ENCODE measurements at places on chromosomes 2 and 18.

DNA sequence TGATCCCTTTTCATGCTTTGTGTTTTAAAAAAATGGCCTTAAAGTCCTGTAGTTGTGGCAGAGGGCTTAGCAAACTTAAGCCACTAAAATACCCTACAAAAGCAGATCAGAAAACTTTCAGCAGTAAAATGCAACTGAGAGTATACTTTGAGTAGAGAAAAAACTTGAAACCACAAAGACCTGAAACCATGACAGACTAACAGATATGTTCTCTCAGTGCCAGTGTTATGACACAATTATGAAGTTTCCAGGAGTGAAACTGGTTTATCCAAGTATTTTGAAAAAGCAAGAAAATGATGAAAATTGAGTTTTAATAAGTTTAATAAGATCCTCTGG is 74.5 kb downstream of the SPRED2 start:
- no peak for DNase-seq

DNA sequence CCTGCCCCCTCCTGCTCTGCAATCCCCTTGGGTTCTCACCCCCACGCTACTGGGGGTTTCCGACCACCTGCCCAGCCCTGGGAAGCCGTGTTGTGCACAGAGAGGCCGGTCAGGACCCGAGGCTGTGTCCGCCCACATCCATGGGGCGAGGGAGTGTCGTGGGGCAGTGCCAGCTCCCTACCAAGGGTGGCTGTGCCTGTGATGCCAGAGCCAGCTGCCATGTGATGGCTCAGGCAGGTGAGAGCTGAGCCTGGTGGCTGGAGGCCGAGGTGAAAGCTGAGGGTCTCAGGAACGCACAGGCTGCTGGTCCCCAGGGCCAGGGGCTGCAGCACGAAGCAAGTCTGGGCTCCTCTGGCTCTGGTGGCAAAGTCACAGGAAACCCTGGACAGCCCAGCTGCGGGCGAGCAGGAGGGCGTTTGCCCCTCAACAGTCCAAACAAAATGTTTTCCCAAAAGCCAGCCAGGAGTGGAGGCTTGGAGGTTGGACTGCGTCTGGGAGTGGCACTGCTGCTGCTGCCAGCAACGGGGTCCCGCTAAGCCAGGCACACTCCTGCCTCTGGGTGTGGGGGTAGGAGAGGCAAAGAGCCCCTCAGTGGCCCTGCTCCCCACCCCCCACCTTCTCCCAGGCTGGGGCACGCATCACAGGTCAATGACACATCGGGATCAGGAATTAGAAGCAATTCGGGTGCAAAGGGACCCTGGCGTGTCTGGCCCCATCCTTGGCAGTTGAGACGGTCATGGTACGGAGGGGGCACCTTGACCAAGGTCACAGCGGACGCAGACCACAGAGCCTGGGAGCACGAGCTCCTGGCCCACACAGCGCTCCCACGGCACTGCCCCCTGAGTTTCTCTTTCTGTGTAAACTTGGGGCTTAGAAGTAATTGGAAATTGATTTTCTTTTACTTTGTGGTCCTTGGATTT is 72.4 kb upstream of the GPC1 start:
- DNase-seq = no peak

- no peak for DNase-seq
Measured at GRCh38 chr2:158649846-158650245, 145.3 kb upstream of the DAPL1 start.

GRCh38 chr2:82954868-82955267 is 1504.2 kb downstream of the SUCLG1 start:
- DNase-seq = no peak

DNA sequence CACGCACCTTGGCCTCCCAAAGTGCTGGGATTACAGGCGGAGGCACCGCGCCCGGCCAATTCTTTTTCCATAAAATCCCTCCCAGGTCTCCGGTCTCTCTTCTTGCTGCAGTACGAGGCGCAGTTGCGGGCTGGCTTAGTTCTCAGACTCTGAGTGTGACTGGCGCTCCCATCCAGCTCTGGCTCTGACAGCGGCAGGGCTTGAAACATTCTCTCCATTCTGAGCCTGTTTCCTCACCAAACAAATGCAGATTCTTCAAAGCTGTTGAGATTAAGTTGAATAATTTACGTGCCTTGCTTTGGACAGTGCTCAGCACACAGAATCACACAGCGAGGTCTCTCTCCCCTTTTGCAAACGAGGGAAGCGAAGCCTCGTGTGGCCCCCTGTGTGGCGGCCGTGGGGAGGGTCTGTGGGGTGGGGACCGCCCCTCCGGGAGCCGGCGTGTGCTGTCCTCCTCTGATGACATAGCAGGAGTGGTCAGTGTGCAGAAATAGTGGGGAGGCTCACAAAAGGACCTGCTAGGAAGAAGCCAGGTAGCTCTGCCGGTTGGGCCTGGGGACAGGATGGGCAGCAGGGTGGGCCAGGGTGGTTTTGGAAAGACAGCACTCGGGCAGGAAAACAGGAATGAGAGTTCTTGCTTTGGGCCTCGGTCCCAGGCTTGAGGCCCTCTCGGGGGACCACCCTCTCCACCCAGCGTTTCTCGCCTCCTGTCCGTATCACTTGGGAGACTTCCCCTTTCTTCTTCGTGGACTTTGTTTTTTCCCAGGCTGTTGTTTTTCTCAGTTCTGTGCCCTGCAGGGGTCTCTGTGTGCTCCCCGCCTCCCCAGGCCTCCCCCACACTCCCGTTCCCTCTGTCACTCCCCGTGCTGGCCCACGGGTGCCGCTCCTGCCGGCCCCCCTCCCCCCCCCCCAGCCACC is 75.0 kb downstream of the KCNG2 start:
- no peak for DNase-seq

- no peak for DNase-seq
Measured at GRCh38 chr2:36650031-36650829, 46.3 kb upstream of the VIT start.

- no peak for DNase-seq
Measured at GRCh38 chr2:65232636-65233035, 5.0 kb downstream of the ACTR2 start.

DNA sequence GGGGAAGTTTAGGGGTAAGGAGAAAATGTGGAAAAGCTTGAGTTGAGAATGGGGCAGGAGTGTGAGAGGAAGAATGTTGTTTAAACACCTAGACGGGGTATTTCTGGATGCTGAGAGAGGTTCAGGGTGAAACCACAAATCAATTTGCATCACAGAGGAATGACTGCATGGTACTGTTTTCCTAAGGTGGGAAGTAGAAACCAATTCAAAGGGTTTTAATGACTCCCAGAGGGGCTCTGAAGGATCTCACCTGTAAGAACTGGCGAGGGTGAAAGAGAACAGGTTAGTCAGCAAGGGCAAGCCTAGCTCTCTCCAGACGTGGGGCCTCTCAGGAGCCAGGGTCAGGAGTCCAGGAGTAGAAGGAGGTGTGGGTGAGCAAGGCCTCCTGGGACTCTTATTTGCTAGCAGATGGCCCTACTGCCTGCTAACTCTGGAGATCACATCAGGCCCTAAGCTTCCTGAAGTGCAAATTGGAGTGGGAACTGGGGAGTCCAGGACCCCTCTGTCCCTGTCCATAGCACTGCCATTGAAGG is 133.0 kb upstream of the CELF4 start:
- DNase-seq = no peak

GRCh38 chr2:85756822-85757435 is 3.1 kb downstream of the ATOH8 start:
- no peak for DNase-seq

DNA sequence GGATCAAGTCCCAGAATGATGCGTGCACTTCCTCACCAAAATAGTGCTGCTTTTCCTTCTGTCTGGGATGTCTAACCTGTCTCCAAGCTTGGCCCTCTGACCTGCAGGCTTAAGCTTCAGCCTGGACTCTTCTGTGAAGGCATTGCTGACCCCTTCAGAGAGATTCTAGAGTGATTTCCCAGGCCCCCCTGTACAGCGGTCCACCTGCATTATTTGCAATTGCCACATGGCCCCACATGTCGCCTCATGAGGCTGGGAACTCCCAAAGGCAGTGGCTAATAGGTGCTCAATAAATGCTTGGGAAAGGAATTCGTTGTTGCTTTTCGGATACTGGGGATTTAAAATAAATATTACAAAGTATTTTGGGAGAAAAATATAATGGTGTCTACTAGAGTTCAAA is 32.3 kb upstream of the MEP1B start:
- DNase-seq = no peak

- DNase-seq = no peak
Measured at GRCh38 chr2:232541195-232541960, 1.9 kb downstream of the CHRNG start.

DNA sequence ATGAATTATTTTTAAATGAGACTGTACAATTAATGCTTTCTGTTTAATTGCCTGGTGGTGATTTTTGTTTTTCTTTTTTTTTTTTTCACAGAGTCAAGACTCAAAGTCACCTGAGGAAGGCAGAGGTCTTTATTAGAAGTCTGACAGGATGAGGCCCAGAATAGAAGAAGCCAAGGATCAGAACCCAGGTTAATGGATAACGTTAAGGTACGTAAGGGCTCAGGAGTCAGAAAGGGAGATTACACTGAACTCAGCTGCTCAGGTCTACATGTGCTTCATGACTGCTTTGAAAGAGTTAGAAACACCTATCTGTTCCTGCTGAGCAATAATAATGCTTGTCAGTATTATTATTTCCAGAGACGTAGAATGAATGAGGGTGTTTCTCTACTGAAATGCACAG is 196.5 kb downstream of the LRATD1 start:
- no peak for DNase-seq

DNA sequence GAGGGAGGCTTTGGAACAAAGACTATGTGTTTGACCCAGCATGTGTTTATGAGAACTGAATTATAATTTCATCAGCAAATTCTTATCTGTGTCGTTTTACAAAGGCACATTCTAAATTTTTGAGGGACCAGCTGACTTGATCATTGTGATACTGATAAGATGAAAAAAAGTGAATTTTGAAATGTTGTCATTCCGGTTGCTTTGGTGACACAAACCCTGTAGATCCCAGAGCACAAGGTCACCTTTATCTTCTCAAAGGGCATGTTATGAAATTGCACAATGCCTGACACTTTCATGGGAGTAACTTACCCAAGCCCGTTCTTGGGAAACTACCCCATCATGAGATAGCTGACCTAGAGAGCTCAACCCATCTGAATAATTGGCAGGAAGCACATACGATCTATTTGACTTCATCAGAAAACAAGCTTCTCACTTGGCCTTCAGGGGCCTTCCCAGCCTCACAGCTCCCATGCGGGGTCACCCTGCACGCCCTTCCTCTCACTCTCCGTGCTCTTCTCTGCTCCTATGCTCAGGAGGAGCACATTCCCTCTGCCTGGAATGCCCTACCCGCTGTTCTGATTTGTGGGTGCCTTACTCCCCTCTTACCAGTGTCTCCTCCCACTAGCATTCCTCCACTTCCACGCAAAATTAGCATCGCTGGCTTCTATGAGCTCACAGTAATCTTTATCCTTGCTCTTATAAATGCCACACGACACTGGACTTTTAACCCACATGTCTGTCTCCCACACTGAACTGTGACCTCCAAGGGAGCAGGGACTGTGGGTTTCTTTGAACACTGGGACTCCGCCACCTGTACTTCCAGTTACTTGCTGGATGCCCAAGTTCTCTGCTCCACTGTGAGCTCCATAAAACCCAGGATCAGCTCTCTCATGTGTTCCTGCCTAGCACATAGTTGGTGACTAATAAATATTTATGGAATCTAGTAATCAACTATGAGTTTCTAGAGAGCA is 555.8 kb upstream of the ID2 start:
- no peak for DNase-seq

DNA sequence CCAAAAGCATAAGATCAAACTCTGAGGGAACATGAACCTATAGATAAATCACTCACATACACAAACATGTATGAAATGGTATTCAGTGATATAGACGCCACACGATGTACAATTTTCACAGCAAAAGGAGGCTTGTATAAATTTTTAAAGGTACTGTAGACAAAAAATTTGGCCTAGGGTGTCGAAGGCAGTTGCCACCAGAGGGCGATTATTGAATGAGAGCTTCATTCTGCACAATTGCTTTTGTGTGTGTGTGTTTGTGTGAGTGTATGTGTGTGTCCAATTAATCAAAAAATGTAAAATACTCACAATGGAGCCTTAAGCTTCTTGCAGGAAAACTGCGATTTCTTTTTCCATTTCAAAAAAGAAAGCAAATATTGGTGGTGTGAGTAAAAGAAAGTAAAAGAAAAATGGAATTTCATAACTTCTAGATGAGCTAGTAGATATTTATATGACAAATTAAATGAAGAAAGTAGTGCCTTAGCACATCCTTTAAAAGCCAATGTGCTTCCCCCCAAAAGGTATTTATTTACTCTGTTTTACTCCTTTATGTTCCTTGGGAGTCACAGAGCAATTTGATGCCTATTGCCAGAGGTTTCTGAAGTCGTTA is 800.1 kb downstream of the SATB2 start:
- no peak for DNase-seq

Data from NCI-H446 (cell line).